ENCODE measurements at places on chromosomes 1 and 21. TPM values are rescaled to one million over a fixed set of nuclear protein-coding genes. Genes with fewer than 3 reads are reported as not detected.

GRCh38 chr1:85681087-85681486, 27.1 kb downstream of the ZNHIT6 start:
- no peak for DNase-seq

DNA sequence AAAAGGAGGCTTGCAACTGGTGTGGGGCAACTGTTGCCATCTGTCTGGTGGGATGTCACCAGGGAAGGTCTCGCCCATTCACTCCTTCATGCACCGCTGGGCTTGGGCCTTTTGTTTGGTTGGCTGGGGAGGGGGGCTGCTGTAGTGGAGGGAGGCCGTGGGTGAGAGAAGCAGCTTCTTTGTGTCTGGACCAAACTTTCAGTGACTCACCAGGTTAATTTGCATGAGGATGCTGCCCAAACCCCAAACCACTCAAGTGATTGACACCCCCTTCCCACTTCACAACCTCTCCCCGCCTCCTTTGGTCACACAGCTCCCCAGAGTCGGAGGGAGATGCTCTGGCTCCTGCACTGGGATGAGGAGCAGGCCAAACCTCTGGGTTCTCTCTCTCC, 19.7 kb downstream of the BTG2 start:
- DNase-seq, result no peak

DNA sequence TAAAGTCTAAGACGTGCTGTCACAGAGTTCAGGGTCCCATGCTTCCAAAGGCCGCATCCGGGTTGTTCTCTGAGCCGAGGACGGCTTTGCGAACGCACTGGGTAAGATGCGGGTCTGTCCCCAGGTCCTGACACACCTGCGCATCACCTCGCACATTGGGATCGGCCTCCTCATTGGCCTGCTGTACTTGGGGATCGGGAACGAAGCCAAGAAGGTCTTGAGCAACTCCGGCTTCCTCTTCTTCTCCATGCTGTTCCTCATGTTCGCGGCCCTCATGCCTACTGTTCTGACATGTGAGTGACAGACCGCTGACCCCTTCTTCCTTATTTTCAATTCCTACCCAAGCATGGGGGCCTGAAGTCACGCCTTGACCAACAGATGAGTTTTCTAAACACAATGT, 25.3 kb downstream of the TFF3 start:
- DNase-seq, result no peak

DNA sequence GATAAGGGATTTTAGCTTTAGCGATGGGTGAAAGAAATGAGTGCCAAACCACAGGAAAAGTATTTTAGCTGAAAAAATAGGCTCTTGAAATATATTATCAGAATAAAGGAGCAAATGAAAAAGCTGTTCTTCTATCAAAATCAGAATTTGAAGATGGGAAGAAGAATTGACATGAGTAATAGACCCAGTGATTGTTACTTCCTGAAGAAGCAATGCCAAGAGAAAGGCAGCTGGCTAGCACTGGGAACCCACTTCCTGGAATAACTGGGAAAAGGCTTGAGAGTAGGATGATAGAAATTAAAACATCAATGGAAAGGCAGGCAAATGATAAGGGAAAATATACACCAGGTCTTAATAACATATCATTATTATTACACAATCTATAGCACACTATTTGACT, 29.9 kb upstream of the LYPLAL1 start:
- no peak for DNase-seq

GRCh38 chr21:35223480-35224156, 174.5 kb upstream of the RUNX1 start:
- no peak for DNase-seq

- DNase-seq, result no peak
Measured at GRCh38 chr1:107535091-107535490, 394.3 kb downstream of the NTNG1 start.

GRCh38 chr1:107704911-107705310, 260.1 kb downstream of the VAV3 start:
- no peak for DNase-seq

DNA sequence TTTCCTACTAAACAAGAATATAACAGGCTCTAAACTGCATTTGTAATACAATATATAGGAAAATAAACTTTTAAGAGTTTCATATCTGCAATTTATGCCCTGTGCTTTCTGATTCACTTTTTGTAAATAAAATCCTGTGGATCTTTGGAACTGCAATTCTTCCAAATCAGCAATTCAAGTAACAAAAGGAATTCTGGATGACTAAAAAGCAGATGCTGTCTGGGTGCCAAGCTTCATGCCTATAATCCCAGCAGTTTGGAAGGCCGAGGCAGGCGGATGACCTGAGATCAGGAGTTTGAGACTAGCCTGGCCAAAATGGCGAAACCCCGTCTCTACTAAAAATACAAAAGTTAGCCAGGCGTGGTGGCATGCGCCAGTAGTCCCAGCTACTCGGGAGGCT, 6.3 kb downstream of the NME7 start:
- DNase-seq, result no peak

GRCh38 chr1:160070243-160071163, 543 bp upstream of the KCNJ10 start:
- DNase-seq, result no peak

GRCh38 chr1:222187566-222188332, 360.2 kb downstream of the HHIPL2 start:
- no peak for DNase-seq

DNA sequence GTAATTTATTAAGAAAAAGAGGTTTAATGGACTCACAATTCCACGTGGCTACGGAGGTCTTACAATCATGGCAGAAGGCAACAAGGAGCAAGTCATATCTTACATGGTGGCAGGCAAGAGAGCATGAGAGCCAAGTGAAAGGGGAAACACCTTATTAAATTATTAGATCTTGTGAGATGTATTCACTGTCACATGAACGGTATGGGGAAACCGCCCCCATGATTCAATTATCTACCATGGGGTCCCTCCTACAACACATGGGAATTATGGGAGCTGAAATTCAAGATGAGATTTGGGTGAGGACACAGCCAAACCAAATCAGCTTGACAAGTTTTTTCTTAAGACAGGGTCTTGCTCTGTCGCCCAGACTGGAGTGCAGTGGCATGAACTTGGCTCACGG, 14.3 kb downstream of the DAP3 start:
- no peak for DNase-seq

- DNase-seq, result no peak
Measured at GRCh38 chr21:29786496-29787360, 153.1 kb downstream of the GRIK1 start.

GRCh38 chr1:115183721-115184259, 94.5 kb upstream of the TSPAN2 start:
- no peak for DNase-seq

- DNase-seq, result no peak
Measured at GRCh38 chr1:179372160-179372559, 6.4 kb downstream of the AXDND1 start.

GRCh38 chr1:107777664-107778047, 187.3 kb downstream of the VAV3 start:
- DNase-seq, result no peak

DNA sequence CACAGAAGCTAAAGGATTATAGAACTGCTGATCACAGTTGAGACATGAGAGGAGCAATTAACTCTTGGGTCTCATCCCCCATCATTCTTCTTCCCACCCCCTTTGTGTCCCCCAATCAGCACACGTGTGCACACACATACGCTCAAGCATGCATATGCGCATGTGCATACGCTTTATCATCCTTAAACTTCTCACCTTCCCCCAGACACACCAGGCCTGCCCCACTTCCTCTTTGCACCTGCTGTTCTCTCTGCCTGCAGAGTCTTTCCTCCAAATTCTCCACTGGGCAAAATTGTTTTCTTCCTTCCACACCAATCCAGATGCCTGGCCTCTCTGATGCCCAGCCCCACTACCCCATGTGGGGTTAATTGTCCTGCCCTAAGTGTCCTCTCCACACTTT, 13.0 kb upstream of the KCND3 start:
- DNase-seq, result no peak

GRCh38 chr21:45555557-45556301, 13.5 kb upstream of the SLC19A1 start:
- no peak for DNase-seq

- no peak for DNase-seq
Measured at GRCh38 chr1:246753670-246754535, 29.7 kb downstream of the SCCPDH start.

DNA sequence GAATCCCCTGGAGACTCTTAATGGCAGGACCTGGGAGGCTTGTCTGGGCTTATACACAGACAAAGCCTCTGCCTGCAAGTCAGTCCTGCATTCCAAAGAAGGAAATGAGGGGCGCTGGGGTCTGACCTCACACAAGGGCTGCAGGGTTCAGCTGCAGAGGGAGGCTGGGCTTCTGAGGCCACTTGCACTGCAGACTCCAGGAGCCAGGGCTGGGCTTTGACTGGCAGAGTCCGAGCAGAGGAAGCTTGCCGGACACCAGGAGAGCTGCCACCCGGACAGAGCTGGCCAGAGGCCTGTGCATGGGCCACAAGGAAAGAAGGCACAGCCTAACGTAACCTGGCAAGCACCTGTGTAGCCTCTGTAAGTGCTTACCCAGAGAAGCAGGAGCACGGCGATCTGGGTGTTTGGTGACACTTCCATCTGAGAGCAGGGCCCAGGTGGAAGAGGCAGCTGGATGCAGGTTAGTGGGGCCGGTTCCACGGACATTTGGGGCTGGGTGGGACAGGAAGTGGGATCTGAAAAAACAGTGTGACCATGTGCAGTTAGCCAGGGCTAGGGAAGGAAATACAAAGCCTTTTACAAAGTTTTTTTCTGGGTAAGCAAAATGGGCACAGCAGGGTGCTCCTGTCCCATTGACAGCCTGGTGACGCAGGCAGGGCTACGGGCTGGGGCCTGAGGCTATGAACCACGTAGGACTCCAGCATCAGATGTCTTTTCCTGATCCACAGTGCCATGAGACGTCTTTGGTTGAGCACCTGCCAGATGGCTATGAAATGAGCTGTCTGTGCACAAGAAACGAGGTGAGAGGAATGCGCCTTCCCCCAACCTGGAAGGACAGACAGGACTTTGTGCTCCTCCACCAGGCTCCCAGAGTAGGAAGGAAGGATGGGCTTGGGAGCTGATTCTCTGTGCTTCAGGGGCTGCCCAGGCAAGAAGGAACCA, 37.3 kb upstream of the LBR start:
- no peak for DNase-seq

- DNase-seq, result no peak
Measured at GRCh38 chr1:175414291-175414884, 221.8 kb upstream of the KIAA0040 start.

The FCRLB gene
- not detected for total RNA-seq

The TAS1R3 gene
- total RNA-seq, result 0.74 TPM

The FCRL6 gene
- not detected for total RNA-seq

The OR2G6 gene
- total RNA-seq, result not detected

The ANKRD34A gene
- total RNA-seq, result 1.7 TPM

The CDK18 gene
- 27.0 TPM for total RNA-seq

The HSPA6 gene
- total RNA-seq, result 0.98 TPM

The ATP1A2 gene
- total RNA-seq, result 11.0 TPM

The ICOSLG gene
- total RNA-seq, result 6.4 TPM

Data from vagina (tissue), 2 donors.